Stimulated activated CD8-positive, alpha-beta memory T cell treated with anti-CD3 and anti-CD28 coated beads, Interleukin-15, amount 100 ng/mL, for 24 hours (primary cell): ENCODE measurements at places on chromosomes 3 and 15.

GRCh38 chr15:49235446-49236124 is 65.5 kb downstream of the GALK2 start:
- no peak for DNase-seq

DNA sequence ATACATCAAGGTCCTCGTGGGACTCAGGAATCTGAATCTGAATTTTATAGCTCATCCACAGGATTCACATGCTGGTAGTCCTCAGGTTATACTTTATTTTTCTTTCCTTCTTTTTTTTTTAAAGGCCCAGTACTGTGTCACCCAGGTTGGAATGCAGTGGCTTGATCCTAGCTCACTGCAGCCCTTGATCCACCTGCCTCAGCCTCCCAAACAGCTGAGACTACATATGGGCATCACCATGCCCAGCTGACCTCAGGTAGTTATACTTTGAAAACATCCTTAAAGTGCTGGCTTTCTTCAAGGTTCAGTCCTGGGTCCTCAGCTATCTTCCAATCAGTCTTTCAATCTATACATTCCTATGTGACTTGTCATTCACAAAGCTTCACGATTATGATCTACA is 38.2 kb downstream of the SNX4 start:
- DNase-seq, result no peak

- no peak for DNase-seq
Measured at GRCh38 chr3:176119826-176120225, 1077.5 kb downstream of the TBL1XR1 start.

DNA sequence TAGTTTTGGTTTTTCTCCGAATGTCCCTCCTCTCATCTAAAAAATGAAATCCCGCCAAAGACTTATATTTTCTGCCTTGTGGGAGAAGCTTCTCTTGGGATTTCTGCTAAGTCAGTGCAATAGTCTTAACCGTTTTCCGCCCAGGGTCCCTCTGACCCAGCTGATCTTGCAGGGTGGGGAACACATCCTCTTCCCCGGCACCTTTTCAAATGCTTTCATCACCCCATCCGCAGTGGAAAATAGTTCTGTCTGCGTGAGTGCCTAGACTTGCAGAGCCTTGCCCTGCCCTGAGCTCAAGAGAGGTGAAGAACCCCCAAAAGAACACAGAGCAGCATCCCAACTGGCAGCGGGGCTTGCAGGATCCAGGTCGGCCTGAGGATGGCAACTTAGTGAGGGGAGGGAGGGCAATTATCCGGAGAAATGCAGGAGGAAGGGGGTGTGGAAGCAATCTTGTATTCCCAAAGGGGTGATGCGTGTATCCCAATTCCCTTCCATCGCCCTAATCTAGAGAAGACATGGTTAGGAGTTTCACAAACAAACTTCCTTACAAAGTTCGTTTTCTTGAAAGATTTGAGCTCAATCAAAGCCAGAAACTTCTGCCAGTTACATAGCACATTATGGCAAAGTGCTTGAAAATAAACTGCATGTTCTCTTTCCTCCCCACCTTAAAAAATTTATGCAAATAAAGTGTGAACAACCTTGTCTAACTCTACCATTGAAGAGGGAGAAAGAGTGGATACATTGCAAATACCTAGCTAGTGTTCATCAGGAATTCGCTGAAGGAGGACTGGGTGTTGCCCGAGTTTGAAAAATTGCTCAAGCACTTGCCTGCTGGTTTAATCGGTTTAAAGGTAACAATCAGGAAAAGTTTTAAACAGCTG is 79.9 kb downstream of the NR2F2 start:
- DNase-seq, result no peak

DNA sequence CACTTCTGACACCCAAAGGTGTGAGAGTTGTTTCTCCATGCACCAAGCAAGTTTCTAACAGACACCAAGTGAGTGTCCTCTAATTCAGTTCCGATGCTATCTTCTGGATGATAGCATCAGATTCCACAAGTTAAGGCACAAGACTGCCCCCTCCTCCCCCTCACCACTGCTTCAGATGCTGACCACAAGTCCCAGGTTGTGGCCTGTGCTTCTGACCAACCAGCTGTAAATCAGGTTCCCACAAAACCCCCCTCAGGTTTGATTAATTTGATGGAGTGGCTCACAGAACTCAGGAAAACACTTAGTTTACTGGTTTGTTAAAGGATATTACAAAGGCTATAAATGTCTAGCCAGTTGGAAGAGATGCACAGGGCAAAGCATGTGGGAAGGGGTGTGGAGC is 7.0 kb upstream of the PLA1A start:
- no peak for DNase-seq

DNA sequence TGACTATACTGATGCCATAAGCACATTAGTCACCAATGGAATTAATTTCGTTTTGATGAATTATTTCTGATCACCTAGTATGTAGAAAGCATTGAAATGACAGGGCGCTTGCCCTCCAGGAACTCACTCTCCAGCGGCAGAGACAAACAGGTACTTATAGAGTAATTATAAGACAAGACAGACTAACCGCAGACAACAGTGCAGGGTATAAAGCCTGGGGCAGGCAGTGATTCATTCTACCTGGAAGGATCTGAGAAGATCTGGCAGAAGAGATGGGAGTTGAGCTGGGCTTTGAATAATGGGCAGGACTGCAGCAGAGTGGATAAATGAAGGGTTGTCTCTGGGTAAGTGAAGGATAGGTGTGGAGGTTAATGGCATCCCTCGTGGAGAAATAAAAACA is 331.8 kb downstream of the FGF12 start:
- no peak for DNase-seq

DNA sequence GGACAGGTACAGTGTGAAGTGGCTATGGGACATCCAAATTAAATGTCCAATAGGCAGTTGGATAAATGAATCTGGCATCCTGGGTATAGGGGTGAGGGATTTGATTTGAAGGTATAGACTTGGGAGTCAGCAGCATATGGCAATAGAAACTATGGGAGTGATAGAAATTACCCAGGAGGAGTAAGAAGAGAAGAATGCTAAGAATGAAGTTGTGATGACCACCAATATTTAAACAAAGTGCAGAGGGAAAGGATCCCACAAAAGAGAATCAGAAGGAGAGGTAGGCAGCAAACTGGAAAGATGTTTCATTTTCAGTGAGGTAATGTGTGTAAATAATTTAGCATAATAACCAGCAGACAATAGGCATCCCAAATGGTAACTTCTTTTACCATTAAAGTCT is 13.8 kb upstream of the MSL2 start:
- no peak for DNase-seq

- no peak for DNase-seq
Measured at GRCh38 chr15:97082830-97083229, 752.3 kb downstream of the NR2F2 start.

DNA sequence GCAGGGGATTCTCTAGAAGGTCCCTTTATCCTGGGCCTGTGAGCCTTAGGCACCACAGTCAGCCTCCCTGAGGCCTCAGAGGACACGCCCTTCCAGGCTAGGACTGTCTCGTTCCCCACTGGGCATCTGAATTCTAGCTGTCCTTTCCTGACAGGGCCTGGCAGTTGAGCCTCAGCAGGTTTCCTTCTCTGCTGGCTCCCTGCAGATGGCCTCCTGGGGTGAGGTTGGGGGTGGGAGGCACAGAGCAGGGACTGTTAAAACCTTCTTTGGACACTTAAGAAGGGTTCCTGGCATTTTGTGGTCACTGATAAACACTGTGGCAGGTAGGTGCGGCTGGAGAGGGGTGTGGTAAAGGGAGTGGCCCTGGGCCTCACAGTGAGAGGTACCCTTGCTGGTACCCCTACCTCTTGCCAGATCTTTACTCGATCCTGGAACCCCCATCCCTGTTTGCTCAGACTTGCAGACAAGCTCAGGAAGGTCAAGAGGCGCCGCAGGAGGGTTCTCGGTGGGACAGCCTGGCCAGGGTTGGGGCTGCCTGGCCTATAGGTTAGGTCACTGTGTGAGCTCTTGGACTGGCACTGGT is 8.5 kb downstream of the CLK3 start:
- no peak for DNase-seq

- no peak for DNase-seq
Measured at GRCh38 chr3:119311081-119311925, 17.1 kb downstream of the ARHGAP31 start.

- no peak for DNase-seq
Measured at GRCh38 chr3:69890084-69890483, 109.4 kb upstream of the SAMMSON start.

DNA sequence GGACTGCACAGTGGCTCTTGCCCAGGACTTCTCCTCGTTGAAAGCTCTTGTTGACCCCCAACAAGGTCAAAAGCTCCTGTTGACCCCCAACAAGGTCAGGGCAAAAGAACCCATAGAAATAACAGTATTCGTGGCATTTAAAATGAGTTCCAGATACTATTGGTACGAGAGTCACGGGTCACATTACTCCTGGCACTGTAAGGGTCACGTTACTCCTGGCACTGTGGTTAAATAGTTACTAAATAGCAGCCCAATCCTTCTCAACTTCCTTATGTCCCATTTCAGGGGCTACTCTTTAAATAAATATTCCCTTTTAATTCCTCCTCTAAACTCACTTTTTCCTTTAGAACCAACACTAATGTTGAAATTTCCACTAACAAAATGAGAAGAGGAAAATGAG is 18.2 kb upstream of the ADCY5 start:
- no peak for DNase-seq

GRCh38 chr3:110752307-110752706 is 319.3 kb upstream of the NECTIN3 start:
- no peak for DNase-seq
